ENCODE measurements at places on chromosomes 3 and 15. TPM values are rescaled to one million over a fixed set of nuclear protein-coding genes. Genes with fewer than 3 reads are reported as not detected.
A peak's percentile ranks its signal among the peaks of the same experiment; 100 is the strongest.

- DNase-seq: no peak
- H3K36me3 ChIP-seq: no peaks in the 10 kb centered on the region
- H3K27ac ChIP-seq: no peak overlapping the region
Measured at GRCh38 chr3:156661155-156661554, 13.2 kb upstream of the TIPARP start.

DNA sequence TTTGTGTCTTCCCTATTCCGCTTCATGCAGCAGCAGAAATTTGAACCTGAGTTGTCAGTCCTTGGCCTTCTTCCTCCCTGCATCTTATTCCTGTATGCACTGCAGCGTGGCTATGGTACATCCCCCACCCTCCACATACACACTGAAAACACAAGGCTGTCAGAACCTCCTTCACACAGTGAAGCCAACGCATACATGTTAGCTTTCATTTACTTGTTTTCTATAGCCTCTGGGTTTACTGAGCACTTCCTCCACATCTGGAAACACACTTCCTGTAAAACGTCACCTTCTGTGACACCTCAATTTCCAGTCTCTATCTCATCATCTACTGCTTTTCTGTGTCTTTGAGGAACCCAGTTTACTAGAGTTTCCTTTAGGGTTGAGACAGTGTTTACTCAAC, 47.0 kb downstream of the SUSD5 start:
- H3K4me1 ChIP-seq: no peaks in the 10 kb centered on the region
- DNase-seq: no peak
- no peak overlapping the region for H3K4me3 ChIP-seq

- no peak overlapping the region for H3K4me3 ChIP-seq
- H3K27me3 ChIP-seq: no peaks in the 10 kb centered on the region
- DNase-seq: no peak
- no peak overlapping the region for H3K27ac ChIP-seq
- no peaks in the 10 kb centered on the region for H3K36me3 ChIP-seq
Measured at GRCh38 chr3:30964612-30965011, 70.2 kb upstream of the GADL1 start.

GRCh38 chr3:9552252-9552999, 1.2 kb downstream of the LHFPL4 start:
- H3K36me3 ChIP-seq: no peaks in the 10 kb centered on the region
- no peak overlapping the region for H3K27ac ChIP-seq
- H3K27me3 ChIP-seq: no peaks in the 10 kb centered on the region
- H3K4me3 ChIP-seq: no peak overlapping the region
- H3K4me1 ChIP-seq: no peaks in the 10 kb centered on the region

GRCh38 chr3:3559786-3560185, 239.4 kb upstream of the LRRN1 start:
- peaks cover 11% of the 10 kb centered on the region for H3K4me1 ChIP-seq
- no peaks in the 10 kb centered on the region for H3K27me3 ChIP-seq
- DNase-seq: no peak
- peak overlapping the region; percentile 40 for H3K27ac ChIP-seq

- DNase-seq: no peak
- H3K27ac ChIP-seq: no peak overlapping the region
- H3K27me3 ChIP-seq: no peaks in the 10 kb centered on the region
- no peak overlapping the region for H3K4me3 ChIP-seq
- H3K36me3 ChIP-seq: no peaks in the 10 kb centered on the region
Measured at GRCh38 chr3:18556001-18556408, 130.9 kb upstream of the SATB1 start.

GRCh38 chr15:88400591-88401250, 66.5 kb downstream of the MRPL46 start:
- peak overlapping the region; percentile 46 for H3K27ac ChIP-seq
- H3K4me1 ChIP-seq: peaks cover 36% of the 10 kb centered on the region
- H3K27me3 ChIP-seq: no peaks in the 10 kb centered on the region
- DNase-seq: peak; percentile 84

GRCh38 chr3:46130631-46131310, 77.3 kb downstream of the CCR1 start:
- H3K27me3 ChIP-seq: no peaks in the 10 kb centered on the region
- no peak overlapping the region for H3K27ac ChIP-seq
- H3K4me1 ChIP-seq: no peaks in the 10 kb centered on the region
- no peak overlapping the region for H3K4me3 ChIP-seq
- DNase-seq: no peak
- H3K36me3 ChIP-seq: no peaks in the 10 kb centered on the region

Gene GUCA1C
- total RNA-seq: not detected

Gene RHOV
- total RNA-seq: 0.61 TPM

Gene POLQ
- total RNA-seq: 23.5 TPM

Gene TFRC
- 259 TPM for total RNA-seq
